HFFc6 (cell line): ENCODE measurements at places on chromosomes 4 and X. TPM values are rescaled to one million over a fixed set of nuclear protein-coding genes. Genes with fewer than 3 reads are reported as not detected.

GRCh38 chr4:166846939-166847338, 387.4 kb downstream of the SPOCK3 start:
- H3K27me3 ChIP-seq, result no peaks in the 10 kb centered on the region
- H3K36me3 ChIP-seq, result peaks cover under 1% of the 10 kb centered on the region; the same call in 1 of the 2 replicates
- H3K27ac ChIP-seq, result no peak overlapping the region

DNA sequence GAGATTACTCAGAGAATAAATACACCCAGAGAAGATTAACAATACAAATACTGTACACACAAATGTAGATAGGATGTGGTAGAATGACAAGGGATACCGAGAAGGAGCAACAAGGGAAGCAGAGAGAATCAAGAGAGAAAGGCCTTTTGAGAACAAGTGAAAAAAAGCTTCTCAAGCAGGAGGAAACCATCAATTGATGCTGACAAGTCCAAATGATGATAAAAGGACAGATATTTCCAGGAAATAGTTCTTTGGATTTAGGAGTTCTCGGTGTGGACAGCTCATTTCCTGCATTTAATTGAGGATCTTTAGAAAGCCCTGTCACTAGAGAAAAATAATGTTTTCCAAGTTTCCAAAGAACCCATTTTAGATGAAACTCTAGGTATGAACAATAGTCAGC, 48.1 kb downstream of the NPY5R start:
- H3K36me3 ChIP-seq, result no peaks in the 10 kb centered on the region
- peaks cover 7% of the 10 kb centered on the region; the same call in 1 of the 2 replicates for H3K4me1 ChIP-seq
- no peak overlapping the region for H3K4me3 ChIP-seq
- H3K27ac ChIP-seq, result no peak overlapping the region
- DNase-seq, result no peak

HUWE1 gene
- total RNA-seq, result 141 to 194 TPM (median 167 TPM) in 3 replicates

FGF5 gene
- 248 to 545 TPM (median 339 TPM) in 3 replicates for total RNA-seq

DNA sequence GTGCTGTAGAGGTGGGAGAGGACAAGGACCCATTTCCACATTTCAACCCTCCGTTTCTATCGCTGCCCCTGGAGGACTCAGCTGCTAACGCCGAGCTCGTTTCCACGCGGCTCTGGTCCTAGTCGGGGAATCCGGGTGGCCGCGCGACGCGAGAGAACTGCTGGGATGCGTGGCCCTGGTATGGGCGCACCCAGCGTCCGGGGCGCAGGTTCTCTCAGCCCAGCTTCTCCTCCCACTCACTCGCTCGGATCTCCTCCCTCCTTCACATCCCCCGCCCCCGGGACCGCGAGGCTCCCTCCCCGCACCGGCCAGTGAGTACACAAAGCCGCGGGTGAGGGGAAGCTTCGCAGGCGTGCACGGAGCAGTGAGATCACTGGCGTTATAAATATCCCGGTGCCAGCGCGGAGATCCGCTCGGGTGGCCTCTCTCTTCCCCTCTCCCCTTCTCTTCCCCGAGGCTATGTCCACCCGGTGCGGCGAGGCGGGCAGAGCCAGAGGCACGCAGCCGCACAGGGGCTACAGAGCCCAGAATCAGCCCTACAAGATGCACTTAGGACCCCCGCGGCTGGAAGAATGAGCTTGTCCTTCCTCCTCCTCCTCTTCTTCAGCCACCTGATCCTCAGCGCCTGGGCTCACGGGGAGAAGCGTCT, at the start of gene FGF5:
Gene FGF5, plus strand, starts transcription at position 412 of the 649 bp plus-strand sequence. Its CDS starts 161 bp downstream, at position 573.
- H3K36me3 ChIP-seq, result peaks cover 48% of the 10 kb centered on the region
- H3K27ac ChIP-seq, result peak within 1 kb of the TSS; percentile 100
- peaks cover 45% of the 10 kb centered on the region for H3K4me1 ChIP-seq
- H3K27me3 ChIP-seq, result peaks cover 31% of the 10 kb centered on the region
- DNase-seq, result peak; percentile 98
- H3K4me3 ChIP-seq, result peak within 1 kb of the TSS; percentile 99

- peaks cover 3% of the 10 kb centered on the region; the same call in 1 of the 2 replicates for H3K27me3 ChIP-seq
- peak; percentile 49 for DNase-seq
- H3K27ac ChIP-seq, result no peak overlapping the region
- no peaks in the 10 kb centered on the region for H3K36me3 ChIP-seq
- peaks cover 8% of the 10 kb centered on the region; the same call in 1 of the 2 replicates for H3K4me1 ChIP-seq
Measured at GRCh38 chrX:15973299-15973698, 118.7 kb upstream of the AP1S2 start.

QDPR gene
- total RNA-seq, result 41.0 to 46.2 TPM (median 43.6 TPM) in 3 replicates
